C1 segment of cervical spinal cord (tissue), 14 donors: ENCODE measurements at places on chromosomes 7 and 10.

GRCh38 chr7:484356-485101 is 35.1 kb downstream of the PDGFA start:
- no peak for DNase-seq

GRCh38 chr10:5930272-5930671 is 40.2 kb downstream of the FBH1 start:
- no peak for DNase-seq

DNA sequence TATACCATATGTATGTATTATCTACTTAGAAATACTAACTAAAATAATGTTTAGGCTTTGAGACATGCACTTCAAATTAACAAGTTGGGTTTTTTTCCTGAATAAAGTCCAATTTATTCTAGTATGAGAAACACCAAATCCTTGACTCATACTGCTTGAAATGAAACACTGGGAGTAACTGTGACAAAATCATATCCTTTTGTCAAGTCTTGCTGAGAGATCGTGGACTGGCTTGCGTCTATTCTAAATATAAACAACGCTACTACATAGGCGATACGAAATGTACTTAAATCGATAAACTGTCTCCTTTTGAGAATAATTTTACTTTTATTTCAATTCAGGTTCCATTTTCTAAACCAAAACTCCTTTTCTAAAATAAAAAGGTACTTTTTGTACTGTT is 16.3 kb downstream of the SMURF1 start:
- no peak for DNase-seq

DNA sequence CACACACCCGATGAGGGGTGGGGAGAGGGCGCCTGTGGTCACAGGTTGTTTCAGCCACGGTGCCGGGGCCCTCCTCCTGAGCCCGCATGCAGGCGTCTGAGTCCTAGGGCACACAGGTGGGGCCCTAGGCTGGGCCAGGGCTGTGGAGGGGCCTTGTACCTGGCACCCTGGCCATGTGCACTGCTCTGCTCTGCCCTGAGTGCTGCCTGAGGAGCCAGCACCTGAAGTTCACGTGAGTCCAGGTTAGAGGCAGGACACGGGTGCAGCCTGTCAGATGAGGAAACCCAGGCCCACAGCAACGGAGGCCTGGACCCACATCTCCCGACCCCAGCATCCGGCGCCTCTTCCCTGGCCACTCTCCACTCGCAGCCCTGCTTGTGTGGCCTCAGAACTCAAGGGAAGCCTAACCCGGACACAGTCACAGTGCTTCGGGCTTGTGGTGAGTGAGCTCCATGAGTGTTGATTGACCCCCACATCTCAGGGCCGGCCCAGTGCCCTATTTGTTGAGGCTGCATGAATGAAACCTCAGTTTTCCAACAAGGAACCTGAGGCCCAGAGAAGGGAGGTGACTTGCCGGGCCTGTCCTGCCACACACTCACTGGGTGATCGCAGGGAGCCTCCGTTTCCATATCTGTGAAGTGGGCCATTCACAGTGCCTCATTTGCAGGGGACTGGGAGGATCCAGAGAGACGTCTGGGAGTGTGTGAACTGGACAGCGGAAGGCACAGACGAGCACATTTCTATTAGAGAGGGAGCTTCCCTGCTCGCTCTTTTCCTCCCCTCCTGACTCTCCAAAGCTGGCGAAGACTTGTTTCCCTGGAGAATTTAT is 39.6 kb downstream of the PPIF start:
- DNase-seq = no peak

DNA sequence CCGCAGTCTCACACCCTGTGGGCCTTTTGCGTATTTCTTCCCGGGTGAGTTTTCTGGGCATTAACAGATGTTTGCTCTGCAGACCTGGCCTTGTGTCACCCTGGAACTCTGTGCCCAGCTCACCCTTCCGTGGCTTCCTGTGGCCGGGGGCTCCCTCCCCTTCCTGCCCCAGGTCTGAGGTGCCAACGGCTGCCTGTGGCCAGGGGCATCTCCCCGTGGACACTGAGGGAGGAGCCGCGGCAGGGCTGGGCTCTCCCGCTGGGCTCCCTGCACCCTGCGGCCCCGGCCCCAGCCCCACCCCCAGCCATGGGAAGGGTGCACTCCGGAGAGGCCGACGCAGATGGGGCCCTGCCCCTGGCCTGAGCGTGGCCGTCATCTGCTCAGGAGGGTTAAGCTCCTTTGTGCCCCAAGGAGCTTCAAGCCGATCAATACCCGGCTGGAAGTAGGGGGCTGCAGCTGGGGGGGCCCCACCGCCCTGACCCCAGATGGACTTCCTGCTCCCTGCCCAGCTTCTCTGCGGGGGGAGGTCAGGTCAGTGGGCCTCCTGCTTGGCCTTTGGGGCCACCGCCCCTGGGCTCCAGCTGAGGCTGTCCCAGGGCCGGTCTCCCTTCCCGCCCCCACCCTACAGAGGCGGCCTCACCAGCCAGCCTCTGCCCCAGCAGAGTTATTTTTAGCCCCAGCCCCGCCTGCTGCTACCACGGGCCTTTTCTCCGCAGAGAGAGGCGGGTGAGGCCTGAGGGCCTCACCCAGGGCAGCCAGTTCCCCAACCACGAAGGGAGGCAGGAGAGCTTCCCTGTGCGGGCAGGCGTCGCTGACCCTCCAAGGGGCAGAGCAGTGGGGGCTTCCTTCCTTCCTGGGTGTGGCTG is 24.2 kb downstream of the PWWP2B start:
- no peak for DNase-seq
